PC-9 (cell line): ENCODE measurements at places on chromosomes 12 and 14. TPM values are rescaled to one million over a fixed set of nuclear protein-coding genes. Genes with fewer than 3 reads are reported as not detected.

The PMCH gene
- not detected in 2 replicates for total RNA-seq

The SLC6A13 gene
- not detected in 2 replicates for total RNA-seq

The BRAP gene
- total RNA-seq, result 13.2 and 15.8 TPM in 2 replicates

The KIF26A gene
- 0.17 and 0.53 TPM in 2 replicates for total RNA-seq

- no peak for DNase-seq
Observed at GRCh38 chr14:103718572-103718971, 3.0 kb downstream of the ZFYVE21 start.

DNA sequence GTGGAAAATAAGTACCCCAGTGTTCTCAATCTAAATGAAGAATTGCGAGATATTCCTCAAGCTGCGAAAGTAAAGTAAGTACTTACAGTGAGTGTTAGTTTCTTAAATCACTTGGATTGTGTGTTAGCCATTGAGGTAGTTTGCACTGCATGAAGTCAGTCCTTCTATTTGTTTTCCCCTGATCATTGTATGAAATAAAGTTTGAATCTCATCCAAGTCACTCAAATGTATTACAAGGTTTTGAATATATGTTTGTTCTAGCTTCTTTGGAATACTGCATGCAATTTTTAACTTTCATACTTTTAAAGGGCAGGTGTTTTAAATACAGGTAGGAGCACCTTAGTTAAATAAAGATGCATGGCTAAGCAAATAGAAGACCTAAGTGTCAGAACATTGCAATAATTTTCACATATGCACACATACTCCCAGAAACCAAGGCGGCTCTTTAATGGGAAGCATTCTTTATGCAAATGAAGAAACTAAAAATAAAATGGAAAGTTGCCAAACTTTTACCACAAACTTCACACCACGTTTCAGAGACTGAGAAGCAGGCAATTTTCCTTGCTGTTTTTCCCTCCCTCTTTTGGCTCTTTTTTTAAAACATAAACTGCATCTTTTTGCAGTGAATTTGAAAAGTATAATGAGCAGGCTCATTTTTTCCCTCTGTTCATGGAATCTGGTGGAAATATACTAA is 105.6 kb downstream of the GPR135 start:
- DNase-seq, result no peak

- no peak for DNase-seq
Observed at GRCh38 chr12:124716208-124717130, 147.2 kb downstream of the SCARB1 start.

- no peak for DNase-seq
Observed at GRCh38 chr12:27101290-27101689, 18.9 kb upstream of the C12orf71 start.
